ENCODE measurements at places on chromosomes 3 and 15.

DNA sequence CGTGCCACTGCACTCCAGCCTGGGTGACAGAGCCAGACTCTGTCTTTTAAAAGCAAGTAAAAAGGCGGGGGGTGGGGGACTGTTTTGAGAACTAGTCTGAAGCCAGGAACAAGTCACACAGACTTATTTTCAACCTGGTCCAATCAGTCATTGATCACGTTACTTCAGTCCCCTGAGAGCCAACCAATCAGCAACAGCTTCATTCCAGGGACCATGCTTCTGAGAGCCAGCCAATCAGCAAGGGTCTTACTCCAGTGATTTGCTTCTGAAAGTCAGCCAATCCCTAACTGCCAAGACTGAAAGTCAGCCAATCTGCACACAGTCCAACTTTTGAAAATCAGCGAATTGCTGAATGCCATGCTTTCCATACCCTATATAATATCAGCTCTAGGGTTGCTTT is 48.6 kb upstream of the C15orf39 start:
- no peak for DNase-seq

DNA sequence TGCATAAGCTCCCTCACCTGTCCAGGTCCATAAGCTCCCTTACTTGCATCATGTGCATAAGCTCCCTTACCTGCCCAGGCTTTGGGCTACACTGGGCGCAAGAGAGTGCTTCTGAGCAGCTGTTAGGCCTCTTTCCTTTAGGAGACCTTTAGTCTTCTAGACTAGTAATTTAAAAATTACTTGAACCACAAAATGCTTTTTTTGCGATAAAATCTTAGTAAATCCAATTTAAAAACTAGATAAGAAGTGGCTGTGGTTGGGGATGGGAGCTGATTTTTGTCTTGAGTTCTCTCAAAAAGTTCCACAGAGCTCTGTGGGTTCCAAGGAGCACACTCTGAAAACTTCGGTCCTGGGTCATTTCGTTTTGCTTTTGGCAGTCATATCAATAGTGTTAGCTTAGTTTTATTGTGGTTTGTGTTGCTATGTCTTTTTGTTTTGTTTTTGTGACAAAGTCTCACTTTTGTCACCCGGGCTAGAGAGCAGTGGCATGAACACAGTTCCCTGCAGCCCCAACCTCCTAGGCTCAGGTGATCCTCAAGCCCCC is 6.7 kb downstream of the CEMIP start:
- no peak for DNase-seq

- no peak for DNase-seq
Observed at GRCh38 chr3:61985020-61985419, 388.3 kb downstream of the FEZF2 start.

- no peak for DNase-seq
Observed at GRCh38 chr3:41845826-41846225, 116.1 kb downstream of the ULK4 start.

GRCh38 chr15:100832149-100832942 is 47.3 kb upstream of the ALDH1A3 start:
- DNase-seq: no peak

- peak; percentile 25 for DNase-seq
Observed at GRCh38 chr3:158539414-158540014, 31.5 kb upstream of the MLF1 start.
